Sciatic nerve (tissue), 2 donors: ENCODE measurements at places on chromosomes 3 and 15.

- no peak for DNase-seq
Measured at GRCh38 chr15:36218322-36218721, 361.1 kb upstream of the CDIN1 start.

DNA sequence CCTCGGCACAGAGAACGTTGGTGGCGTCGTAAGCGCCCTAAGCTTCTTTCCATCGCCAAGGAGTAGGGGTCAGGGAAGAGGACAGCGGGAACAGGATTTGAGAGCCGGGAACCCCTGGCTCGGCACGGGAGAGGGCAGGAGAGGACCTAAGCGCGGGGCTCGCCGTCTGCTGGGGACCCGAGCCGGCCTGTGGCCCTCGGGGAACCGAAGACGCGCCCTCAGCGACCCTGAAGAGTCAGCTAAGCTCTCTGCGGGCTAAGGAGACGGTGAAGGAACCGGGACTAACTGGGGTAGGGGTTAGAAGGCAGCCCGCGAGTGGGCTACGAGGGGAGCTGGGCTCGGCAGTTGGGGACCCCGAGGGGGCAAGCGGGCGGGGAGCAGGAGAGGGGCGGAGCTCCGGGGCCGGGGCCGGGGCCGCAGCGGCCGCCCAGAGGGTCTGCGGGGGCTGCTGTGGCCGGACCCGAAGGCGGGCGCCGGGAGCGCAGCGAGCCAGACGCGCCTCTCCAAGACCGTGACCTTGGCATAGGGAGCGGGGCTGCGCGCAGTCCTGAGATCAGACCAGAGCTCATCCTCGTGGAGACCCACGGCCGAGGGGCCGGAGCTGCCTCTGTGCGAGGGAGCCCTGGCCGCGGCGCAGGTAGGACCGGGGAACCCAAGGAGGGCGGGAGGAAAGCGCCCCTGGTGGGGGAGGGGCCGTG is 574 bp downstream of the CASR start:
- DNase-seq: no peak

- no peak for DNase-seq
Measured at GRCh38 chr3:188721990-188722389, 449.8 kb upstream of the TPRG1 start.

- DNase-seq: no peak
Measured at GRCh38 chr3:162641317-162641716, 1144.7 kb downstream of the OTOL1 start.

- no peak for DNase-seq
Measured at GRCh38 chr15:56931639-56932508, 13.4 kb downstream of the TCF12 start.

- DNase-seq: peak; percentile 27
Measured at GRCh38 chr15:70566989-70567388, 196.4 kb downstream of the UACA start.

- peak; percentile 75 for DNase-seq
Measured at GRCh38 chr3:151770956-151771355, 37.2 kb downstream of the AADACL2 start.

DNA sequence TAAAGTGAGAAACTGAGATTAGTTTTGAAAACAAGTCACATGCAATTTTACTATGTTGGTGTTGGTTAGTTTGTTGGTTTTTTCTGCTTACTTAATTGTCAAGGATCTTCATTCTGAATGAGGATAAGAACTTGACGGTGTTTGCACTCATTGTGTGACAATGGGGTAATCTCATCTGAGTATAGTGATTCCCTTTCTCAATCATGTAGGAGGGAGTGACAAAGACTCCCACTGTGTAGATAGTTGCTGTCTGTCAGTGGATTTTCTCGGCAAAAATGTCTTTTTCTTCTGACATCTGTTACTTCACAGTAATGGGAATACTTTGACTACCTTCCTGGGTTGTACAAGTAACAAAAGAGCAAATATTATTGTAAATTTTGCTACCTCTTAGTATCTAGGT is 23.5 kb downstream of the KCNH8 start:
- no peak for DNase-seq

DNA sequence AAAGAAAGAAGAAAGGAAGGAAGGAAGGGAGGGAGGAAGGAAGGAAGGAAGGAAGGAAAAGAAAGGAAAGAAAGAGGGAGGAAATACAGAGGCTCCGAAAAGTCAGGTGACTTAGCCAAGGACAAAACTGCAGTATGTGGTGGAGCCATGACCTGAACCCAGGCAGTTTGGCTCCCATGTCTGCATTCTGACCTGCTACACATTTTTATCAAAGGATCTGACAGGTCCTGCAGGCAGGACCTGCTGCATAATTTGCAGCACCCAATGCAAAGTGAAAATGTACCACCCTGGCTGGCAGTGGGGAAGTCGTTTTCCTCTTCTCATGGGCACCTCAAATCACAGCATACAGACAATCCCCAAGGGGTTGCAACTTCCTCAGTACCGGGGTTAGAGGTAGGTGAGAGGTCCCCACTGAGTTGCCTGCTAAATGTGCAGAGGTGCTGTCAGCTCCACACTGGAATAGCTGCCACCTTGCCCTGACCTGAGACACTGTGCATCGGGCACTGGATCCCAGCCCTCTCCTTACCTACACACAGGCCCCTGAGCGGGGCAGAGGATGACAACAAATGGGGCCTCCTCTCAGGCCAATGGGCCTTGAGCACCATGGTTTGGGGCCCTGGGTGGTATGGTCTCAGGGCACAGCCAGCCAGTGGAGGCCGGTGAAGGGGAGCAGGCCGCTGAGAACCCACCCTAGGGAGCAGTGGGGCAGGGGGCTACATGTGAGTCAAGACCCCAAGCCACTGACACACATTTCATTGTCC is 175.1 kb downstream of the SHQ1 start:
- DNase-seq: no peak

DNA sequence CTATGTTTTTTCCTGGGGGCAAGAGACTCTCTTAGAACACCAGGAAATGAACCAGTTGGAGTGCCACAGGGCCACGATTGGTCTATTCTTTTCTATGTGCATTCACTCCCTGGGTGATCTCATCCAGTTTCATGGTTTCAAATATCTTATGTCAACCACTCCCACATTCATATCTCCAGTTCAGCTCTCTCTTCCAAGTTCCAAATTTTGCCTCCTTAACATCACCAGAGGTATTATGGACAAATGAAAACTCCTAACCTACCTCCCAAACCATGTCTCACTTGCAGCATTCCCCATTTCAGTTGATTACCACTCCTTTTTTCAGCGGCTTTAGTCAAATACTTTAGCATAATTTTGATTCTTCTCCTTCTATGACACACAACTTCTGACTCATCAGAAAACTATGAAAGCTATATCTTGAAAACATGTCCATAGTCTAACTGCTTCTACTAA is 203.1 kb upstream of the SEMA6D start:
- DNase-seq: no peak

- DNase-seq: peak; percentile 54
Measured at GRCh38 chr15:90647326-90647725, 69.8 kb upstream of the BLM start.

- DNase-seq: no peak
Measured at GRCh38 chr3:28301688-28302087, 46.8 kb upstream of the ZCWPW2 start.

- DNase-seq: no peak
Measured at GRCh38 chr3:142077859-142078500, 71.4 kb downstream of the TFDP2 start.

DNA sequence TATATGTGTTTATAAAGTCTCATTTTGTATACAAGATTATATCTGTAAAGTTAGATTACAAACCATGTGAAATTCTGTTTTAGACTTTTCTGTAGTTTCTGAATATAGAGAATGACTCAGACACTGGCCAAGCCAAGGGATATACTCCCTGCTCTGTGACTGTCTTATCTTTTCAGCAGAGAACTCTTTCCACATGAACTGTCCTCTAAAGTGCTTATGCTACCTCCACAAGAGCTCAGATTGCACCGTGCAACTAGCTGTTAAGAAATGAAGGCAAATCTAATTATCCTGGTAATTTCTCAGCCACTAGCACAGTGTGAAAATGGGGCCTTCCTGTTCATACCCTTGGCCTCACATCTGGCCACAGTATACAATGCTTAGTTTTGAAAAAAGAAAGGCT is 44.3 kb upstream of the CPNE4 start:
- DNase-seq: no peak

GRCh38 chr3:80649170-80649569 is 881.4 kb upstream of the ROBO1 start:
- no peak for DNase-seq

DNA sequence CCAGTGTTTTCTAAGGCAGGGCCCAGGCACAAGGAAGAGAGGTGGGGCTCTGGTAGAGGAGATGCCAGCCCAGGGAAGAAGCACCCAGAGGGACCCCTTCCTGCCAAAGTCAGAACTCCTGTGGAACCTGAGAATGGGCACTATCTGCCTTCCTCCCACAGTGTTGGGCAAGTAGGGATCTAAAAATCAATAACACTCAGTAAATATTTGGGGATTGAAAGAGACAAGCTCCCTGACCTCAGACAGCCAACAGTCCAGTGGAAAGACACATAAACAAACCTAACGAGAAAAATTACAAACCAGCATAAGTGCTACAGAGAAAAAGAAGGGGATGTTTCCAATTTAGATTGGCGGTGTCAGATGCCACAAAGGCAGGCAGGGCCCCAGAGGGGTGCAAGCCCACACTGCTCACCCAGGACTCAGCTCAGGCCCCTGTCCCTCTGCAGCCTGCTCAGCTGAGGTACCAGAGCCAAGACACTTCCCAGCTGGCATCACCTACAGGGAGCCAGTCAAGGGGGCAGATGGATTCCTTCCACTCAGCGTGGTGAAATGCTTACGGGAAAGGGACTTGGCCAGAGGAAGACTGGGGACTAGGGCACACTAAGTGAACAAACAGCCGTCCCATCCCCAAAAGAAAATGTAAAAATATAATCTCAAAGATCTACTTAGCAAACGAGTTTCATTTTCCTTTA is 15.9 kb downstream of the ADCY5 start:
- no peak for DNase-seq

GRCh38 chr3:57062101-57062631 is 1.7 kb downstream of the SPATA12 start:
- no peak for DNase-seq

- no peak for DNase-seq
Measured at GRCh38 chr3:13072600-13073325, 466 bp downstream of the IQSEC1 start.

- DNase-seq: no peak
Measured at GRCh38 chr3:104520228-104520655, 846.5 kb upstream of the ALCAM start.

DNA sequence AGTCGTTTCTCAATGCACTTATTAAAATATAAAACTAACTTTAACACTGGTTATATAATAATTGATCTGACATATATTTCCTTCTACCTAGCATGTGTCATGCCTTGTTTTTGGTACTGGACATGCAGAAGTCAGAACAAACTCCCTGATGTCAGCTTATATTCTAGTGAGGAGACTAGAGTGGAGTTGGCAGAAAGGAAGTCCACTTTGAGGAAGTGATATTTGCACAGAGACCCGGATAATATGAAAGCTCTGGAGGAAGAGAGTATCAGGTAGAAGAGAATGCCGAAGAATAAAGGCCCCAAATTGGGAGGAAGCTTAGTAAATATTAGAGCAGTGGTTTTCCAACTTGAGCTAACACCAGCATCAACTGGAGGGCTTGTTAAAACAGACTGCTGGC is 24.6 kb upstream of the ZNF280D start:
- DNase-seq: no peak

- no peak for DNase-seq
Measured at GRCh38 chr3:165395188-165395587, 199.0 kb upstream of the SLITRK3 start.

DNA sequence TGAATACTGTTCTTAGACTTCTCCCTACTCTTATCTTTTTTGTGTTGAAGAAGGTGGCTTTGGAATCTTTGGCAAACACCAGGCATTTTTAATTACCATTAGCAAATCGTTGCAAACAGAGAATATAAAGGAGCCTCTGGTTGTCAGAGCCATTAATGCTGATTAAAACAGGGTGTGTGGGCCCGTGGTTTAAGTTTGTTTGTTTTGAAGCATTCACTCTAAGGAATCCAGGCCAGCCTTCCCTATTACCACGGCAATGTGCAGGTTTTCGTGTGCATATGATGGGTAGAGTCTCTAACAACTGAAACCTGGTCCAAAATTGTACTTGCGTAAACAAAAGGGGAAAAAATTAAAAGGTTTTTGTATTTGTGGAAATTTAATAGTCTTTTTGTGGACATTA is 141.2 kb upstream of the GMNC start:
- DNase-seq: no peak

DNA sequence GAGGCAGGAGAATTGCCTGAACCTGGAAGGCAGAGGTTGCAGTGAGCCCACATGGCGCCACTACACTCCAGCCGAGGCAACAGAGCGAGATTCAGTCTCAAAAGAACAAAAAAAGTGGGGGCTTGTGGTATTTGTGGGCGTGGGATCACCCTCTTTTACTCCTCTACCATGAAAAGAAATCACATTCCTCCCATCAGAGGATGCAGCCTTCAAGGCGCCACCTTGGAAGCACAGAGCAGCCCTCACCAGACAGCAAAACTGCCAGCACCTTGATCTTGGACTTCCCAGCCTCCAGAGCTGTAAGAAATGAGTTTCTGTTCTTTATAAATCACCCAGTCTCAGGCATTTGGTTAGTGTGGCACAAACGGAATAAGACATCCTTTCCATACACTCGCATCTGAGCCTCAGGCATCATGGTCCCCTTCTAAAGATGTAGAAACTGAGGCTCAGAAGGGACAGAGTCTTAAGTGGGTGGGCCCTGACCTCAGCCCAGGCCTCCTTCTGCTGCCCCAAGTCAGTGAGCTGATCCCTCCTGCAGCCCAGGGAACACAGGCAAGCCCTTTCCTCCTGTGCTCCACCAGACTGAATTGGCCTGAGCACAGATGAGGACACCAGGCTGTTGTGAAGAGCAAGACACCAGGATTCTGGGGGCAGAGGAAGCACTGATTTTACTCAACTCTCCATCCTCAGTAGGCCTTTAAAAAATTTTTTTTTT is 201.7 kb upstream of the LINGO1 start:
- no peak for DNase-seq

DNA sequence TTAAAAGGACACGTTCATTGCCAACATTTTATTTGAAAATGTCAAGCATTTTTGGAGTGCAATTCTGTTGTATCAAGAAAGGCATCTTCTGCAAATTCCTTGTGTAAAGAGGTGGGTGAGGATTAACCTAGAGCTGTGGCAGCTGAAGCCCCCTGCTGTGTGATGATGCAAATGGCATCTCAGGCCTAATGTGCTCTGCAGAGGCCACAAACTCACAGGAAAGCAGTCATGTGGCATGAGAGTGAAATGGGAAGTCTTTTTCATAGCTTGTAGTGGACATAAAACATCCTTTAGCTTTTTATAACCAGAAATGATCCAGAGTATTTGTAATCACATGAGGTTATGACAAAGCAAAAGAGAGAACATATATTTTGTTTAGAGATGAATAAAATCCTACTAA is 6.4 kb downstream of the CADM2 start:
- no peak for DNase-seq

DNA sequence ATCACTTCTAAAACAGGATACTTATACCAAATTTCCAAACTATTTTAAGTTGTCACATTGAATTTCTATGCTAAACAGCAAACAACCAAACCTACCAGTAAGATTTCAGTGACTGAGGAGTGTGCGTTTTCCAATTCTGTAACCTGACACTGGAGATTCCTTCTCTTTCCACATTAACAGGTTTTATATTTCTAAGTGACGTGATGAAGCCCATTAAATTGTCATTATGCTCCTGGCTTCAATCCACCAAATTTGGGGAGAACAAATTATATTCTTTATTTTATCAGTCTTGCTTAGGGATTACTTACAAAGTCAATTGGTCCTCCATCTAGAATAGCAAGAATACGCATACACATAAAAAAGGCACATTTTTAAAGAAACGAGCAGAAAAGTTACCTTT is 764.8 kb upstream of the NR2F2 start:
- no peak for DNase-seq

- DNase-seq: no peak
Measured at GRCh38 chr15:48049736-48050135, 71.1 kb upstream of the SLC24A5 start.
